Activated naive CD8-positive, alpha-beta T cell treated with anti-CD3 and anti-CD28 coated beads for 36 hours (primary cell): ENCODE measurements at places on chromosomes 6 and 20. TPM values are rescaled to one million over a fixed set of nuclear protein-coding genes. Genes with fewer than 3 reads are reported as not detected.

- no peak overlapping the region for H3K27ac ChIP-seq
- no peaks in the 10 kb centered on the region for H3K4me1 ChIP-seq
- no peaks in the 10 kb centered on the region for H3K27me3 ChIP-seq
Measured at GRCh38 chr6:116992546-116992945, 115.5 kb downstream of the RFX6 start.

DNA sequence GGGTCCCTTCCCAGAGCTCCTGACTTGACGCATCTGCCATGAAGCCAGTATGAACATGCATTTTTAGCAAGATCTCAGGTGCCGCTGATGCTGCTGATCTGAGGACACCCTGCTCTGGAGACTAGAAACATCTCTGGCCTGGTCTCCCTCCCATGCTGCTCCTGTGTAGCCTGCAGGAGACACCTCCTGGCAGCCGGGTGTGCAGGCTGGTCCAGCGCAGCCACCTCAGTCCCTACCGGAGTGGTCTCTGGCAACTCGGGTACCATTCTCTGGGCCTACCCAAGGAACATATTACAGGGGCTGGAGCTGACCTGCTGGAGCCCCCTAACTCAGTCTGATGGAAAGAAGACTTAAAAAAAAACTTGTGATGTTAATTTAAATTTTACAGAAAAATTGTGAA lies 20.1 kb downstream of the PHACTR3 start:
- no peak overlapping the region for H3K27ac ChIP-seq
- H3K27me3 ChIP-seq: peaks cover 9% of the 10 kb centered on the region
- H3K4me1 ChIP-seq: no peaks in the 10 kb centered on the region
- no peak for DNase-seq
- no peaks in the 10 kb centered on the region for H3K36me3 ChIP-seq
- no peak overlapping the region for H3K4me3 ChIP-seq

- peaks cover 11% of the 10 kb centered on the region for H3K4me1 ChIP-seq
- no peaks in the 10 kb centered on the region for H3K27me3 ChIP-seq
- H3K27ac ChIP-seq: no peak overlapping the region
- H3K4me3 ChIP-seq: no peak overlapping the region
- no peaks in the 10 kb centered on the region for H3K36me3 ChIP-seq
Measured at GRCh38 chr6:3325210-3325609, 66.5 kb downstream of the PSMG4 start.

DNA sequence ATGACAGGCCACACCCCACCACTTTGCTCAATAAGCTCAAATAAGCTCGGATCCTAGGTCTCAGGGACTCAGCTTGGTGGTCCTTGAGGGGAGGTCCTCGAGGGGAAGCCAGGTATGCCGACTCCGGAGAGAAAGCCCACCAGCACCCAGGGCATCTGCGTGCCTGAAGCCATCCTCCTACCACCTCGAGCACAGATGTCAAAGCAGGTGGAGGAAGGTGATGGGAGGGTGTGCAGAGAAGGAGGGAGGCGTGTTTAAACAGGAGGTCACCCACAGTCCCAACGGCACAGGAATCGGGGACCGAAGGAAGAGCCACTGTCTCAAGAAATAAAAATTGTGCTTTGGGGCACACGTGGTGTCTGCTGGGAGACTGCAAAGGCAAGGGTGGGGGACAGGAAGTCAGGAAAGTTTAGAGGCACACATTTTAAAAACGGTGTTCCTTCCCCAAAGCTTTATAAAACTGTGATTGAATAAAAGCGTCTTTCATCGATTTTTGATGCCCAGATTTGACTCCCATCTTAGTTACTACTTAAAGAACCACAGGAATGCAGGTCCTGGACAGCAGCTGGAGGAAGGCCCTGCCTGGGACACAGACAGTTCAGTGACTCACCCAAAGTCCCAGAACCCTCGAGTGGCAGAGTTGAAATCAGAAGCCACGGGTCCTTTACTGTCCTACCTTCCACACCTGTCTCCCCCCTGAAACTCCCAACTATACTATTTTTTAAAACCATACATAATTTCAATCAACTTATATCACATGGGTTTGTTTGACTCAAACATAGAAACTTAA lies 221.0 kb upstream of the PDE10A start:
- H3K4me3 ChIP-seq: no peak overlapping the region
- H3K4me1 ChIP-seq: peaks cover 9% of the 10 kb centered on the region
- no peak for DNase-seq
- H3K27me3 ChIP-seq: peaks cover 13% of the 10 kb centered on the region
- H3K36me3 ChIP-seq: no peaks in the 10 kb centered on the region
- no peak overlapping the region for H3K27ac ChIP-seq

- H3K36me3 ChIP-seq: peaks cover 17% of the 10 kb centered on the region
- H3K27ac ChIP-seq: no peak overlapping the region
- no peak overlapping the region for H3K4me3 ChIP-seq
- no peak for DNase-seq
- no peaks in the 10 kb centered on the region for H3K27me3 ChIP-seq
- H3K4me1 ChIP-seq: peaks cover 12% of the 10 kb centered on the region
Measured at GRCh38 chr6:24513602-24514001, 18.8 kb downstream of the ALDH5A1 start.

DNA sequence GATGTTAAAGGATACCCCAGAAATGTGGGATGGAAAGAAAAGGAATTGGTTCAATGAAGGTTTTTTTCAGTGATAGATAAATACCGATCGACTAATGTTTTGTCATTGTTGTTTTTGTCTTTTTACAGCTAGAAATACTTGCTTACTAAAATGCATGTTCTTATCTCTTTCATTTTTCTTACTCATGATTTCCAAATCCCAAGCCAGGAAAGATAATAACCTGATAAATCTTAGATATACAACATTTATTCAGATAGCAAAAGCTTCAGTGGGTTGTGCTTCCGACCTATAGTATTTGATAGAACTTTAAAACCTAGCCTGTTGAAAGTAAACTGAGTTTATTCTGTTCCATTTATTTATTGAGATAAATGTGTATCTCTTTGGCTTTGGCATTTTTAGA lies 187.5 kb downstream of the EDN1 start:
- no peak for DNase-seq
- no peak overlapping the region for H3K27ac ChIP-seq
- H3K4me3 ChIP-seq: no peak overlapping the region
- H3K4me1 ChIP-seq: no peaks in the 10 kb centered on the region
- H3K36me3 ChIP-seq: no peaks in the 10 kb centered on the region

- H3K36me3 ChIP-seq: no peaks in the 10 kb centered on the region
- no peak overlapping the region for H3K27ac ChIP-seq
- no peaks in the 10 kb centered on the region for H3K4me1 ChIP-seq
- no peaks in the 10 kb centered on the region for H3K27me3 ChIP-seq
- H3K4me3 ChIP-seq: no peak overlapping the region
Measured at GRCh38 chr6:139079018-139079417, 50.5 kb downstream of the ABRACL start.

Gene RIMS1
- total RNA-seq: not detected

DNA sequence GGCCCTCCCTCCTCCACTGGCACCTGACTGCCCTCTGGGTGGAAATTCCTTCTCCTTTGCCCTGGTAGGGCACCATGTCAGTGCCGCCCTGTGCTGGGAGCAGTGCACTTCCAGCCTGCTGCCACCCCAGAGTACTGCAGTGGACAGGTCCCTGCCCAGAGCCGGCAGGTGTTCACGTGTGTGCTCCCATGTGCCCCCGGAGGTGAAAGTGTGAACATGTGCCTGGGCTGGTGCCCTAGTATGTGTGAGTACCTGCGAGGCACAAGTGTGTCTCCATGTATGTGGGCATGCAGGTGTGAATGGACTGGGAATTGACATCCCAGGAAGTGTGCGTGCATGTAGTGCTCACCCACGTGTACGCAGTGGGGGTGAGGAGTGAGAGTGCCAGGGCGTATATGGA lies 29.4 kb downstream of the SDCBP2 start:
- H3K36me3 ChIP-seq: peaks cover 4% of the 10 kb centered on the region
- no peak overlapping the region for H3K4me3 ChIP-seq
- peaks cover 31% of the 10 kb centered on the region for H3K4me1 ChIP-seq
- H3K27me3 ChIP-seq: no peaks in the 10 kb centered on the region
- peak overlapping the region; percentile 2 for H3K27ac ChIP-seq
- DNase-seq: peak; percentile 39

- no peak for DNase-seq
- H3K4me1 ChIP-seq: no peaks in the 10 kb centered on the region
- H3K36me3 ChIP-seq: no peaks in the 10 kb centered on the region
Measured at GRCh38 chr6:43676962-43677606, 10.5 kb downstream of the MRPS18A start.

GRCh38 chr20:46959081-46959692 lies 64.5 kb downstream of the EYA2 start:
- DNase-seq: no peak
- H3K4me1 ChIP-seq: no peaks in the 10 kb centered on the region
- H3K36me3 ChIP-seq: no peaks in the 10 kb centered on the region
- H3K27ac ChIP-seq: no peak overlapping the region
- H3K27me3 ChIP-seq: peaks cover 7% of the 10 kb centered on the region

- peaks cover 3% of the 10 kb centered on the region for H3K27me3 ChIP-seq
- DNase-seq: no peak
- H3K27ac ChIP-seq: peak overlapping the region; percentile 98
- peaks cover 31% of the 10 kb centered on the region for H3K4me1 ChIP-seq
- H3K4me3 ChIP-seq: peak overlapping the region; percentile 97
Measured at GRCh38 chr6:35919085-35919826, 1.6 kb downstream of the SRPK1 start.

Gene ABHD12
- 18.1 TPM for total RNA-seq

DNA sequence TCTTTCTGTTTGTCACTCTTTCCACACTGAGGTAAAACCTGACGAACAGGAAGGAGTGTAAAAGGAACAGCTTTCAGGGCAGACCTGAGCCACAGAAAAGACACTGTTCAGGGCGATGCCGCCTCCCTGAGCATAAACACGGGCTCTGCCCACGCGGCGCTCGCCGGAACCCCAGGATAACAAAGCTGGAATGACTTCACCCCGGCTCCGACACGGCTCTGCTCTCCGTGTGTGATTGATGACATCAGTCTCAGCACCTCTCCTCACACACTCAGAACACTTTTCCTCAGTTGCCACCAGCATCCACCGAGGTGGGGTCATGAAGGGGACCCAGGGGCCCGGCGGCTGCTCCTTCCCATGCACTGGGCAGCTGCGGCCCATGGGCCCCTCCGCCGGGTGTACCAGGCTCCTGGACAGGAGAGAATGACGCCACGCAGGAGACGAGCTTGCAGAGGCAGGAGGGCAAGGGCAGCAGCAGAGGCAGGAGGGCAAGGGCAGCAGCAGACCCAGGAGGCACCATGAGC lies 43.6 kb downstream of the DLL1 start:
- H3K36me3 ChIP-seq: no peaks in the 10 kb centered on the region
- no peaks in the 10 kb centered on the region for H3K4me1 ChIP-seq
- H3K27ac ChIP-seq: no peak overlapping the region
- no peak overlapping the region for H3K4me3 ChIP-seq
- DNase-seq: no peak

DNA sequence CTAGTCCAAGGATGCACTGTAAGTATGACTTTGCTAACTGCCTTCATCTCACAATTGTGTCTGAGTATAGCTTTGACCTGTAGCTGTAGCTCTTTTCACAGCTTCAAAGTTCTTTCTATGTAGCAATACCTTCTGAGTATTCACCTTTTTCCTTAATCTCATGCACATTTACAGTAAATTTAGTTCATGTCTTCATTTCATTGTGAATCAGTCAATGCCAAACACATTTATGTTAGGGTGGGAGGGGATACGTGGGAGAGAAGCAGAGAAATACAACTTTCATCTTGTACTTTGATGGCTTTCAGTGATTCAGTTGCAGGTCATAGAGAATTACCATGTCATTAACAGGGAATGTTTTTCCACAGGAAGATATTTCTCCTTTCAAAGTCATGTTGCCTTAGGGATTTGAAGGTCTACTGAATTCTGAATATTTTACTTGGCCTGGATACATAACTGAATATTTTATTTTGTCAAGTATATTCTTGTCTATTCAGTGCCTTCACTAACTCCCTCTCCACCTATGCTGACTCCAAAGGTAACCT lies 119.2 kb downstream of the TINAG start:
- H3K27ac ChIP-seq: no peak overlapping the region
- no peak for DNase-seq
- no peaks in the 10 kb centered on the region for H3K36me3 ChIP-seq
- H3K4me1 ChIP-seq: no peaks in the 10 kb centered on the region
- no peaks in the 10 kb centered on the region for H3K27me3 ChIP-seq

DNA sequence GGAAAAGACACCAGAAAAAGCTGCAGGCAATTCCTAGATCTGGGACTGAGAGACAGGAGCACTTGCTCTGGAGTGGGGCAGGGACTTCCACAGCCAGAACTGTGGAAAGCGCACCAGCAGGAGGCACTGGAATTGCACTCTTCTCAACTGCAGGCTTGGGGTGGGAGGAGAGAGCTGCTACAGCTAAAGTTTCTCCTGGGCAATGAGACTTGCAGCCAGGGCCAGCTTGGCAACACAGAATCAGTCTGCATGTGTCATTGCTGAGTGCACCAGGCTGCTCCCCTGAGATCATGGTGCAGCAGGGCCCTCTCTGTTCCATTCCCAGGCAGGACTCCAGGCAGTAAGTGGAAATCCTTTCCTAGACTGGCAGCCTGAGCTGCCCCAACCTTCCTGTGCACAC lies 145.8 kb downstream of the INSM1 start:
- no peak overlapping the region for H3K27ac ChIP-seq
- H3K27me3 ChIP-seq: no peaks in the 10 kb centered on the region
- DNase-seq: no peak
- peaks cover 39% of the 10 kb centered on the region for H3K36me3 ChIP-seq
- no peak overlapping the region for H3K4me3 ChIP-seq
- no peaks in the 10 kb centered on the region for H3K4me1 ChIP-seq

DNA sequence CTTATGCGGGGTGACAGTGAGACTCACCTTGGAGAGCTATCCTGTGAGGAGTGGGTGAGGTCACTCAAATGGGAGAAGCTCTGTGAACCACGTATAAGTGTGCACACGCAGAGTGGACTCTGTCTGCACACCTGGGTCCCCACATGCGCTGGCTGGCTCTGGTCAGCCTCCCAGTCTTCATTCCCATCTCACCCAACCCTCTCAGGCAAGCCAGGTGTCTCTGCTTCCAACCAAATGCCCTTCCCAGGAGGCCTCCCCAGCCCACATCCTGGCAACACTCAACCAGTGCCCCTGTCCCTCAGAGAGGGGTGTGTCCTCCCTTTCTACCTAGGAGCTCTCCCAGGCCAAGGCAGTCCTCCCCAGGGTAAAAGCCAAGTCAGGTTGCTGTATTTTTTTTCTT lies 8.0 kb upstream of the PI16 start:
- H3K4me3 ChIP-seq: no peak overlapping the region
- H3K36me3 ChIP-seq: no peaks in the 10 kb centered on the region
- H3K27ac ChIP-seq: peak overlapping the region; percentile 34
- peaks cover 23% of the 10 kb centered on the region for H3K4me1 ChIP-seq
- no peaks in the 10 kb centered on the region for H3K27me3 ChIP-seq

- no peaks in the 10 kb centered on the region for H3K36me3 ChIP-seq
- H3K27me3 ChIP-seq: no peaks in the 10 kb centered on the region
- H3K27ac ChIP-seq: no peak overlapping the region
- no peak for DNase-seq
Measured at GRCh38 chr6:89133981-89134380, 11.9 kb upstream of the PM20D2 start.

Gene ASCC3
- 50.7 TPM for total RNA-seq

- H3K4me1 ChIP-seq: no peaks in the 10 kb centered on the region
- DNase-seq: no peak
- no peak overlapping the region for H3K4me3 ChIP-seq
- no peaks in the 10 kb centered on the region for H3K36me3 ChIP-seq
Measured at GRCh38 chr6:129183681-129184301, 300.9 kb downstream of the LAMA2 start.
